SIG-M5 (cell line): ENCODE measurements at places on chromosomes 1 and 21.

DNA sequence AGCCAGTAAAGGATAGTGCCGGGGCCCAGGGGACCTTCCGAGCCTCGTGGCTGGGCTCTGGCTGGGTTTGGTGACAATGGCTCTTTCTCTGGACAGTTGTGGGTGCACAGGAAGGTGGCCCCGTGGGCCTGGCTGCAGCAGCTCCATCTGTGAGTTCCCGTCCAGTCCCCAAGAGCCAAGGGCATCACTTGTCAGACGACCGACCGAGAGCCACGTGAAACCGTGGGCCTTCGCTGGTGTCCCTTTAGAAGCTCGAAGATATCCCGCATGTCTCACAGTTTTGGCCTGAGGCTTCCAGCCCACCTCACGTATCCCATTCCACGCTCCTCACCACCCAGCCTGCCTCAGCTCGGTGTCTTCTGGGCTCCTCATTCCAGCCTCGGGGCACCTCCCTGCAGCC is 27.2 kb upstream of the UMODL1 start:
- no peak for DNase-seq

- no peak for DNase-seq
Measured at GRCh38 chr1:32100807-32101708, 6.8 kb upstream of the KPNA6 start.

DNA sequence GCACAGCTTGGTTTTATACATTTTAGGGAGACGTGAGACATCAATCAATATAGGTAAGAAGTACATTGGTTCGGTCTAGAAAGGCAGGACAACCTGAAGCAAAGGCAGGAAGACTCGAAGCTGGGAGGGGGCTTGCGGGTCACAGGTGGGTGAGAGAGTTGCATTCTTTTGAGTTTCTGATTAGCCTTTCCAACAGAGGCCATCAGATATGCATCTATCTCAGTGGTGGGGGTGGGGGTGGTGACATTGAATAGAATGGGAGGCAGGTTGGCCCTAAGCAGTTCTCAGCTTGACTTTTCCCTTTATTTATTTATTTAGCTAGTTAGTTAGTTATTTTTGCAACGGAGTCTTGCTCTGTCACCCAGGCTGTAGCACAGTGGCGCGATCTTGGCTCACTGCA is 85.6 kb downstream of the WDR4 start:
- DNase-seq = no peak

DNA sequence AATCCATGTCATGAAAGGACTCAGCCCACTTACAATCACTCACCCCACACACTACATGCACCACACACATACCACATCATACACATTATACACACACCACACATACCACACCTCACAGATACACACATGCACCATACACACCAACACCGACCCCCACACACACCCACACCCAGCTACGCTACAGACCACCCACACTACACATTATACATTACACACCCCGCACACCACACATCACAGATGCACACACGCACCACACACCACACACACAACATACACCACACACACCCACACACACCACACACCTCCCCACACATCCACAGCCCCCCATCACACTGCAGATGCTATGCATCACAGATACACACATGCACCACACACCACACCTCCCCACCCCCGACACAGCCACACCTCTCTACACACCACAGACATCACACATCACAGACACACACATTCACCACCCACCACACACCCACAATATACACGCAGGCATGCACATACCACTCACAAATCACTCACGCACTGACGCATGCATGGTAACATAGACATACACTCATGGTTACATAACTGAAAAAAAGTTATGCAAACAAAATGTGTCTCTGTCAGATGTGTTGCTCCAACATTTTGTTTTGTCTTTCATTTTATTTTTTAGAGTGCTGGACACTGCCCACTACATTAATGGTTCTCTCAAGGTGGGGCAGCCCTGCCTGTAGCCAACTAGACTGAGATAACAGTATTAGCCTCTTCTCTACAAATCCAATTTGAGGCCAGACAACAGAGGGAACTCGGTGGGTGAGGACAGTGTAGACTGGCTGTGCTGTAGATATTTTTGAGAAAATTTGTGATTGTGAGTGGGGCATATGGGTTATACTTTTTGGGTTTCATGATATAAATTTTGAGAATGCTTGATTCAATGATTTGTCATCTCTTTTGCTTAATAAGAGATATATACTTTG is 15.2 kb upstream of the PGBD2 start:
- DNase-seq = no peak

DNA sequence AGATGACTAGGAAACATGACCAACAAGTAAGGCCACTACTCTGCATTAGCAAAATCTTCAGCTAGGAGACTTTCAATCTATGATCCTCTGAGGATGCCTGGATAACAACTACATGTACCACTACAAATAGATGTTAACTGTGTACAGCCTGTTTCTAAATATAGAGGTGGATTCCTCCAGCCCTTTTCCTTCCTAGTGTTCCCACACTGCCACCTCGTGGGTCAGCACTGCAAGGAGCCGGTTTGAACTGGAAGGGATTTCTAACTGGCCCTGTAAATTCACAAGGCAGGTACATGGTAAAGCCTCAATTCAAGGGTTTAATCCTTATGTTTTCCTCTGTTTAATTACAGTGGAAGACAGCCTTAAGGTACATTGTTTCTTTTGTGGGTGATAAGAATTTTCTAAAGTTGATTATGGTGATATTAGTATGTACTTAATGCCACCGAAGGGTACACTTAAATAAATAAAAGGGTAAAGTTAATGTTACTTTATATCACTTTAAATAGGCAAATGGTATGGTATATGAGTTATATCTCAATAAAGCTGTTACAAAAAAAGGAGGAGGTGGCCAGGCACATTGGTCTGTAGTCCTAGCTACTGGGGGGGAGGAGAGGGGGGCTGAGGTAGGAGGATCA is 14.4 kb downstream of the SMYD3 start:
- no peak for DNase-seq

GRCh38 chr21:44697811-44698734 is 1.1 kb downstream of the KRTAP10-12 start:
- no peak for DNase-seq

- DNase-seq = no peak
Measured at GRCh38 chr1:41571041-41571440, 86.6 kb upstream of the EDN2 start.
